NCI-H1105 treated with DMSO at 0.1 percent for 48 hours (cell line): ENCODE measurements at places on chromosomes 2 and 18.

DNA sequence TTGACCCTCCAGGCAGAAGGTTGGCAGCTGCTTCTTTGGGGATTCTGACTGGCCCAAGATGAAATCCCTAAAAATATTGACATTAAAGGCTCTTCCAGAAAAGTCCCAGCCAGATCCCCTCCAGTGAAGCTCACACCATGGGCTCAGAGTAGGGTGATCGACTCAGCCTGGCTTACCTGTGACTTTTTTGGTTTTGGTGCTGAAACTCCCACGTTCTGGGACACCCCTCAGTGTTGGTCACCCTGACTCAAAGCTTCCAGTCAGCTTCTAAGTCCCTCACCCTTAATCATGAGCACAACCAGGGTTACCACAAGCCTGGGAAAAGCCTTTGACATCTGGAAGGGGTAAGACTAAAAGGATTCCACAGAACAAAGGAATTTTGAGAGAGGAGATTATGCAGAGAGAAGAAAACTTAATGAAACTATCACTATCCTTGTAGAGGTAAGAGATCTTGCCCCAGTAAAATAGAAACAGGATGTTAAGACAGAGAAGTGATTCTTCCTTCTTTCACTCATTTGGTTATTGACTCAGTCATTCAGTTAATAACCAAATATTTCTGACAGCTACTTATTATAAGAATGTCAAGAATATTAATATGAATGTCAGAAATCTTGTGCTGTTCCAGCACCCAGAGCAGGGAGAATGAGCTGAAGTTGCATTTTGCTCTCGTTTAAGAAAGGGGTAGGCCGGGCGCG lies 66.8 kb upstream of the SEC11C start:
- no peak for DNase-seq

GRCh38 chr2:231457101-231457500 lies 7.2 kb downstream of the NCL start:
- no peak for DNase-seq

DNA sequence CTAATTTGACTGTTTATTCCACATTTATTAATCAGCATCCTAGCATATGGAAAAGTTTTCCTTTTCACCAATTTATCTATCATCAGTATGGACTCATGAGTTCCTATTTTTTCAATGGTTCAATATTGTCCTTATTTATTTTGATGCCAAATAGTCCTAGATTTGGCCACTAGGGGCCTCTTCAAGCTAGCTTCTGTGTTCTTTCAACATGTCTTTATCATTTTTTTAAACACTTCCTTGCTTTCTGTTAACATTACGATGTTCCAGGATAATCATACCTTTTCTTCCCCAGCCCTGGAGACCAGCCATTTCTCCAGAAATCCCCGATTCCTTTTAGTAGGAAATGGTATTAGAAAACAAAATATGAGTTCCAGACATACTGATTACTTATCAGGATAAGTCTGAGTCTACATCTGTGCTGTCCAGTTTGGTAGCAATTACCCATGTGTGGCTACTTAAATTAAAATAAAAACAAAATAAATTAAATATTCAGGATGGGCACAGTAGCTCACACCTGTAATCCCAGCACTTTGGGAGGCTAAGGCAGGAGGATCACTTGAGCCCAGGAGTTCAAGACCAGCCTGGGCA lies 70.6 kb downstream of the RPE start:
- no peak for DNase-seq

GRCh38 chr2:204315236-204315662 lies 230.0 kb upstream of the PARD3B start:
- DNase-seq = peak; percentile 32

DNA sequence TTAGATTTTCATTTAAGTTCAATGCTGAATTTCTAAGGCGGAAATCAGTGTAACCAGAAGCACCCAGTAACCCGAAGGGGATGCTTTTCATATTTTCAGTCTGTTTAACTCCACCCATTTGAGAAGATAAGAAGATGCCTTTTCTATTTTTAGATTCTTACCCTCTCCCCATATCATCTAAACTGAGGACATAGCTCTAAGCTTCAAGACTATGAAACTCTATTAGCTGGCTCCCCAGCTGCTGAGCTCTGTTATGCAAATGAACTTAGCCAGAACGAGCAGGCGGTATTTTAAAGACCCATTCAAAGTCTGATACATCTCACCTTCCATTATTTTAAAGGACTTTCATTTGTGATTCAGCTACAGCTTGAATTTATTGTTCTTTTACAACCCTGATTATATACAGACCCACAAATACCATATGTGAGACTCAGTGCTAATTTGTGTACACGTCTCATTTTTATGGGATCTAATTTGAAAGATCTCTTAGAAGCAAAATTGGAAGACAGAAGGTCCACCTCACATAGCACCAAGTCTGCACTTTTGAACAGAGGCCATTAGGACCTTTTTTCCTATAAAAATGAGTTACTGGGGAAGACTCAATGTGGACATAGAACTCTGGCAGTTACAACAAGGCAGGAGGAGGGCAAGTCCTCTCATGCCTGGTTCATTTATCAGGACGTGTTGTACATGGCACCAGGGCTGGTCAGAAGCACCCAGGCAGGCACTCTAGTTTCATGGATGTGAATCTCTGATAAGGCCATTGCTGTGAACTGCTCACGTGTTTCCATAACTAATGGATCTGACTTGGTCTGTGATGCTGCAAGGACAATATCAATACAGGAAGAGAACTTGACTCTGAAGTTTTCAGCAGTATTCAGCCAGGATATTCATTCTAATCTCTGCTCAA lies 16.3 kb downstream of the CDC42EP3 start:
- DNase-seq = peak; percentile 52

DNA sequence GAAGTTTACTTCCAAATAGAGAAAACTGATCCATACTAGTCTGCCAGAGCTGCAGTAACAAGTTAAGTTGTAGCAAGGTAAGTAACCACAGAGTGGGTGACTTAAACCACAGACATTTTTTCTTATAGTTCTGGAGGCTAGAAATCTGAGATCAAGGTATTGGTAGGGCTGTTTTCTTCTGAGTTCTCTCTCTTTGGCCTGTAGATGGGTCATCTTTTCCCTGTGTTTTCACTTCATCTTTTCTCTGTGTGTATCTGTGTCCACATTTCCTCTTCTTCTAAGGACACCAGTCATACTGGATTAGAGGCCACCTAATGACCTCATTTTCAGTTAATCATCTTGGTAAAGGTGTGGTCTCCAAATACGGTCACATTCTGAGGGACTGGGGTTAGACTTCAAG lies 142.9 kb upstream of the MEX3C start:
- no peak for DNase-seq

- no peak for DNase-seq
Observed at GRCh38 chr18:28281400-28281799, 104.5 kb upstream of the CDH2 start.

DNA sequence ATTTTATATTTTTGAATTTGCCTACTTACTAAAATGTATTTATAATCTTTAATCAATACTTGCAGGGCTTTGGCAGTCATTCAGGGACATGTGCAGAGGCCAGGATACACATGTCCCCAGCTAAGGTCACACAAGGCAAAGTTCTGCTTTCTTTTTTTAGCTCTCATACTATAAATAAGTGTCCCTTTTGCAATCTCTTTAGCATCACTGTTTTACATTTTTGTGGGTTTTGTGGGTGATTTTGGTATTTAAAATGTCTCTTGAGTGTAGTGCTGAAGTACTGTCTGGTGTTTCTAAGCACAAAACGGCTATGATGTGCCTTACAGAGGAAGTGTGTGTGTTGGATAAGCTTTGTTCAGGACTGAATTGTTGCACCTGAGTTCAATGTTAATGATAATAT lies 309.0 kb upstream of the GULP1 start:
- no peak for DNase-seq

DNA sequence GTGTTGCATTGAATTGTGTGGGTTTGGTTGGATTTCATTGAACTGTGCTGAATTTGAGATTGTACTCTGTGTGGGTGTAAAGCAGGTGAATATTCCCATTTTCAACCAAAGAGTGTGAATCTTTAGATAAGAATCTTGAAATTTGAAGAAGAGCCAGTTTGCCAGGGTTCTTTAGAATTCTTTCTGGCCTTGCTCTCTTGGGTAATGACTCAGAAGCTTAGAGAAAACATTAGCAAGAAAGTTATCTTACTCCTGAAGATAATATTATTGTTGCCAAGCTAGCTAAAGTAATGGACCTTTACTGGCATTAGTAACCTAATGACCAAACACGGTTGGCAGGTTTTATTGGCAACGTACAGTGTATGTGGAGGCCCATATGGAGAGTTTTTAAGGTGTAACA lies 46.4 kb upstream of the SIX3 start:
- DNase-seq = no peak

- DNase-seq = no peak
Observed at GRCh38 chr2:12513339-12513738, 203.4 kb upstream of the TRIB2 start.

- DNase-seq = no peak
Observed at GRCh38 chr18:11324510-11324909, 175.1 kb upstream of the PIEZO2 start.

- DNase-seq = no peak
Observed at GRCh38 chr2:225069966-225070365, 27.7 kb upstream of the DOCK10 start.

- DNase-seq = peak; percentile 41
Observed at GRCh38 chr2:164697688-164698461, 76.6 kb upstream of the GRB14 start.

- DNase-seq = no peak
Observed at GRCh38 chr2:96501471-96501874, 3.7 kb downstream of the NEURL3 start.

DNA sequence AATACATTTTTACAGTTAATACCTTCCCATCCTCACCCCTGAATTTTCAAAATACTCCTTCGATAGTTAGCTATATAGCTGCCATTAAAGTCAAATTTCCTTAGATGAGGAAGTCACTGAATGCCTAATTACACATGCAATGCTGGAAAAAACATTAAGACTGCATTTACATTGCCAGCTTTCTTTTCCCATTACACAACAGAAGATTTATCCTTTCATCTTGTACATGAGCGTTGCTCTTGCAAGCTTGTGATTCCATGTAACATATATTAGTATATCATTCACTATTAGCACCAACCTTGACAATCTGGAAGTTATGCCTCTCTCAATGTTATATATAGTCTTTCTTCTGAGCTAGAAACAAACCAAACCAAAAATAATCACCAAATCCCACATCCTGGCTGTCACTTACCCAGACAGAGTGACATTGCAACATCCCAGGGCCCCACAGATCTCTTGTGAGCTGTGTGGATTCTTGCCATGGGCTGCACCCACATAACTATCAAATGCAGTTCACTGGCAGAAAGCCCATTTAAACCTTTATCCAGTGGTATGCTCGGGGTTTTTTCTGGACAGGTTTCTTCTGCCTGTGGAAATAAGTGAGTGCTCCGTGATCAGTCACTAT lies 79.2 kb upstream of the PAPOLG start:
- DNase-seq = no peak

- no peak for DNase-seq
Observed at GRCh38 chr2:166293984-166294383, 81.8 kb downstream of the SCN9A start.

- DNase-seq = no peak
Observed at GRCh38 chr2:59000796-59001195, 759.7 kb upstream of the FANCL start.

DNA sequence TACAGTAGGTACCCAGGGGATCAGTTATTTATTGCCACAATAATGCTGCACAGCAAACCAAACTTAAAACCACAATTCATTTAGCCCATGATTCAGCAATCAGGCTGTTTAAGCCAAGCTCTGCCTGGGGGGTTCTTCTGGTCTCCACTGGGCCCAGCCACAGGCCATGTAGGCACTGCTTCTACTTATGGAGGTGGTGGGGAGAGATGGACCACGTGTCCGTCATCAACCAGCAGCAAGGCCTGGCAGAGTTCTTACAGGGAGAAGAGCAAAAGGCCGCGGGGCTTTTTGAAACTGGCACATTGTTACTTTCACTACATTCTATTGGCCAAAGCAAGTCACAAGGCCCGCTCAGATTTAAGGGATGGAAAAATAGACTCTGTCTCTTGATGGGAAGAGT lies 76.3 kb upstream of the DAPL1 start:
- DNase-seq = no peak

- no peak for DNase-seq
Observed at GRCh38 chr2:9703701-9704221, 73.0 kb upstream of the YWHAQ start.

- DNase-seq = no peak
Observed at GRCh38 chr2:33521791-33522281, 45.4 kb downstream of the RASGRP3 start.

GRCh38 chr2:129911363-129912065 lies 68.0 kb upstream of the RAB6C start:
- no peak for DNase-seq

- DNase-seq = no peak
Observed at GRCh38 chr2:188922191-188922590, 52.0 kb upstream of the COL3A1 start.

GRCh38 chr2:150011161-150011730 lies 423.7 kb upstream of the MMADHC start:
- no peak for DNase-seq

- DNase-seq = no peak
Observed at GRCh38 chr2:99886418-99886817, 256.0 kb downstream of the AFF3 start.

DNA sequence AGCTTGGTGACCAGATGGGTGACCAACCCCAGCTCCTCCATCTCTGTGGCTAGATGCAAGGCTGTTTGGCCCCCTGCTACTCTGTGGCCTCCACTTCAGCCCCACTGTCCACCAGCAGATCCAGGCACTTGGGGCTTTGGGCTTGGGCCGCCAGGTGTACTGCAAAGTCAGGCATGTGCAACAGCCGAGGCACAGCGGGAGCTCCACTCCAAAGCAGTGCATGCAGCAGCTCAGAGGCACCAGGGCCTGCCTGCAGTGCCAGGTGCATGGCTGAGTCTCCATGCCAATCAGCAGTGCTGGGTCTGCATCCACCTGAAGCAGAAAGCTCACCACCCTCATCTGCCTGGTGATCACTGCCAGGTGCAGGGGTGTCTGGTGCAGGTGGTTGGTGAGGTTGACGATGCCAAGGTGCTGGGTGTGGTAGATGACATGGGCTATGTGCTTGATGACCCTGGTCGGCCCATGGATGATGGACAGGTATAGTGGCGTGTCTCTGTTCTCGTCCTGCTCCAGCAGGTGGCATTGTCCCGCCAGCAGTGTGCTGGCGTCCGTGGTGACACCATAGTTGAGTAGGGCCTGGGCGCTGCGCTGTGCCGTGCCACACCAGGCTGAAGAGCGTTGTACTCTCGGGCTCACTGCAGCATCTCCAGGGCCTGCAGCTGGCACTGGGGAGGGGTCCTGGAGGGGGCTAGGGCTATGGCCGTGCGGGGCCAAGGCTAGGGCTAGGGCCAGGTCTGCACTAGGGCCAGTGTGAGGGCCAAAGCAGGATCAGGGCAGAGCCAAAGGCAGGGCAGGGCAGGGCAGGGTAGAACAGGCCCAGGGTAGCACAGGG lies 1.0 kb upstream of the ANKRD62 start:
- peak; percentile 25 for DNase-seq

- no peak for DNase-seq
Observed at GRCh38 chr18:12057419-12058039, 36.1 kb upstream of the ANKRD62 start.
